ENCODE measurements at places on chromosomes 3 and 15.

DNA sequence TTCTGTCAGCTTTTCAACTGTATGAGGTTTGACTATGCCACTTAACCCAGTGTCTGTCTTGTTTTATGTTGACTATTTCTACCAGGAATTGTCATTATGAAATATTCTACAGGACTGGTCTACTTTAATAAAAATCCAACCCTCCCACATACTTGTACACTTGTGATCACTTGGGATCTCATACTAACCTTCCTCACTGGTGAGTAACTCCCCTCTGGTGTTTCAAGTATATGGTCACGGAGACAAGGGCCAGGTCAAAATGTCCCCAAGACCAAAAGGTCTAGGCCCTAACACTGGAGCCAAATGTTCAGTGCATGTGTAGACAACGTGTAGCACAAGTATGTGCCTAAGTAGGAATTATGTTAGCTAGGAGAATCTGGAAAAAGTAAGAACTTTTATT is 122.7 kb upstream of the TJP1 start:
- DNase-seq = no peak

DNA sequence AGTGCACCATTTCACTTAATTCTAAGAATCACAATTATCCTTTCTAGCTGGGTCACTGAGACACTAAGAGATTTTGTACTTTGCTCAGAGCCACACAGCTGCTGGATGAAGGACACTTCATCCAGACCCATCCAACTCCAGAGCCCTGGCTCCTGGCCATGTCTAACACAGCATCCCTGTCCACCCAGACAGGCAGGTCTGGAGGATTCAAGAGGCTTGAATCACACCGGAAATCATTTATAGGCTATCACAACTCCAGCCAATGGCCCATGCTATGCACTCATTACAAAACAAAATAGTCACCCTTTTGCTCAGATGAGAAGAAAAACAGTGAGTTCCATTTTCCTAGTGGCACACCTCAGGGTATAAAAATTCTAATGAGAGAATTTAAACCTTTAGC is 198.2 kb upstream of the LMCD1 start:
- DNase-seq = no peak

- DNase-seq = no peak
Measured at GRCh38 chr3:15450438-15451215, 23.2 kb downstream of the EAF1 start.

DNA sequence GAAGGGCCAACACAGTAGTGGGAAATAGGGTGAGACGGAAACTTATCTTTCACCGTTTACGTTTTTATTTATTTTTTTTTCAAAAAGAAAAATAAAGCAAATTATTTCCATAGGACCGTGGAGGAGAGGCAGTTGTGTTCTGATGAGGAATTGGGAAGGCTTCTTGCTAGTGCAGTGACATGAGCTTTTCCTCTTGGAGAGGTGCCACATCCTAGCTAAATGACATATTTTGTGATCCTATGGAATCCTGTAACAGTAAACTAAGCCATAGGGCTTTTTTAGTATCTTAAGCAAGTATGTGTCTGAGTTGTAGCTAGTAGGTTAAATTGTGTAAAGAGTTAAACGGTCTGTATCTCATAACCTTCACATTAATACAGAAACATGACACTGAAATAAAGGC is 609.9 kb downstream of the RBMS3 start:
- DNase-seq = no peak

DNA sequence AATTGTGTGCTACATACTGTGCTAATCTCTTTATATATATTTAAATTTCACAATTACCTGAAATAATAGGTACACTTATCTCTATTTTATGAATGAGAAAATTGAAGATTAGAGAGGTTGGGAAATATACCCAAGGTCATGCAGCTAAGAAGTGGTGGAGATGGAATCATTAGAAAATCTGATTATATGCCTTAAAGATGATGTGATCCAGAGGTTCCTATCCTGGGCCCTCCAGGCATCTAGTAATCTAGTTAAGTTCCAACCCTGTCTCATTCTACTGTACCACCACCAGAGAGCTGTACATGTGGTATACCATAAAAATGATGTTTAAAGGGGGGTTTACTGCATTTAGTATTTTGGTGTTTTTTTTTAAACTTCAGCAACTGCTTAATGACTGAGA is 40.7 kb downstream of the SYN2 start:
- DNase-seq = no peak

- no peak for DNase-seq
Measured at GRCh38 chr15:94239474-94239873, 8.1 kb downstream of the MCTP2 start.

- no peak for DNase-seq
Measured at GRCh38 chr3:171453180-171453886, 6.9 kb downstream of the TNIK start.

GRCh38 chr3:131370935-131371687 is 10.5 kb upstream of the NUDT16 start:
- DNase-seq = no peak

- DNase-seq = no peak
Measured at GRCh38 chr15:39084674-39085530, 496.0 kb upstream of the THBS1 start.

DNA sequence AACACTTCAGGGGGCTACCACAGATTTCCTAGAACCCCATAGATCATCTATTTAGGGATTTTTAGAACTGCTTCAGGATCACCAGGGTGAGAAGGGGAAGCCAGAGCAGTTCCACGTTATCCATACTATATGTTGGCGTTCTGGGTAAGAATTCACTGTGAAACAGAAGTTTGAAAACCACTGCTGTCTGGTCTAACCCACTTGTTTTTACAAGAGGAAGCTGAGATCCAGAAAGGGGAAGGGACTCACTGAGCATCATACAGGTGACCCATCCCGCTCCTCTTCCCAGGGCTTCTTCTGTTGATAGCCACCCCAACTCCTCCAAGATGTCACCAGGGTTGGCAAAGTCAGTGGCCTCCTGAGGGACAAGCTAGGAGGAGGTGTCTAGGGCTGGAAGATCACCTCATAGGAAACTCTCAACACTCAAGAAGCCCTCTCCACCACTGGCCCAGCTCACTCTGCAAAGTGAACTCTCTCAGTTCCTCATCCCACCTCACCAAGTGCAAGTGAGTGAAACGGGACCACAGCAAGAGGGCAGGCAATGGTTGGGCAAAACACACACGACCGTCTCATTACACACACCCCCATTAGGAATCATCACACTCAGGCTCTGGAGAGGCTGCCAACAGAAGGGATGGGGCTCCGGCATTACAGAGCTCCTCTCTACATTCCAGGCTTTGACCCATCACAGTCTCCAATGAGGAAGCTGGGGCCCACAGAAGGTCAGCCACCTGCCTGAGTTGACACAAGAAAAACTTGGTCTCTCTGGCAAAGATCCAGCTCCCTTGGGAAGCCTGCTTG is 1.8 kb downstream of the DAPK2 start:
- DNase-seq = no peak

DNA sequence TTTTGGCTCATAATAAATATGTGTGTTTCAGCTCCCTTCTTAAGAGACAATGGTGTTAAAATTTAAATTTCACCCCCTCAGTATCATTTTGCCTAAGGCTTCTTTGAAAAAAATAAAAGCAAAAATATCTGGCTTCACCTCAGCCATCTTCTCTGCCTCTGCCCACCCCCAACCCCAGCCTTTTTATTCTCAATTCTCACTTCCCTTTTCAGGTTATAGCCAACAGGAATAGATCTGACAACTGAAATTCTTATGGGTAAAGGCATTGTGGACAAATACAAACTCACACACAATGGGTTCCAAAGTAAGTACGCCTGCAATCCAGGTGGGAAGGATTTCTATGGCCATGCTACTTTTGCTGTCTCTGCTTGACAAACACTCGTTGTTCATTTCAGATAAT is 399.0 kb upstream of the ARRDC4 start:
- no peak for DNase-seq

- DNase-seq = no peak
Measured at GRCh38 chr3:182683858-182684257, 109.4 kb upstream of the ATP11B start.

- DNase-seq = no peak
Measured at GRCh38 chr3:10322352-10322710, 1.4 kb upstream of the SEC13 start.

GRCh38 chr3:171269542-171269941 is 190.7 kb downstream of the TNIK start:
- DNase-seq = no peak

GRCh38 chr3:176780766-176781165 is 416.5 kb downstream of the TBL1XR1 start:
- no peak for DNase-seq

DNA sequence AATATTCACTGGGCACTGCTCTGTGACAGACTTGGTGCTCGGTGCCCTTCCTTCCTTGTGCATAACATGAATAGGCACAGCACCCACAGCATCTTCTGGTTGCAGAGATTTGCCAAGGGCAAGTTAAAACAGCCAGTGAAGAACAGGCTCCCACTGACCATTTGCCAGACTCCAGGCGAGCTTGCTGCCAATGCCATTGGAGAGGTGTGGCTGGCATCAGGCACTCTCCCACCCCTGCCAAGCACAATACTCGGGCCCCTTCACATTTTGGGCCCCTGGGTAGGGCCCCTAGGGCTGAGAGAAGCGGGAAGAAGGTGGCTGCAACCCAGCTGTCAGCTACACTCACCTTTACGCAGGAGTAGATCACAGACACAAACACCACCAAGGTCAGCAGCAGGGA is 112.1 kb downstream of the SEC22A start:
- no peak for DNase-seq

Data from CD4-positive, alpha-beta T cell treated with Interleukin-1 beta for 1 hour (primary cell).